ENCODE measurements at places on chromosomes 13 and 19.

GRCh38 chr13:114010401-114011101, 36.7 kb upstream of the C13orf46 start:
- DNase-seq = no peak

- DNase-seq = no peak
Measured at GRCh38 chr13:29454931-29455481, 140.5 kb downstream of the SLC7A1 start.

- no peak for DNase-seq
Measured at GRCh38 chr19:9901020-9901419, 35.3 kb downstream of the OLFM2 start.

DNA sequence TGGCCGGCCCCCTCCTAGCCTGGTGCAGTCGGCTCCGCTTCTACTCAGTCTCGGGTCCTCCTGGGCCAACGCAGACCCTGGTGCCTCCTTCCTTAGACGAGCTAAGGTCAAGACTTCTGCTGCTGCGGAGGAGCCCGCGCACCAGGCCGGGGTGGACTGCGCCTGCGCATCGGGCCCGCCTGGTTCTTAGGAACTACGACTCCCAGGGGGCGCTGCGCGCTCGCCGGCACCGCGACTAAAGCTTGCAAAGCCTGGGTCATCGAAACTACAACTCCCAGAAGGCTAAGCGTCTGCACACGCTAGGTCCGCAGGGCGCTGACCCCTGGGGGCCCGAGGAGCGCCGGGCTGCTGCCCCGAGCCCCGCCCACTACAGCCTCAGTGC, at the start of gene ZNF835:
Gene ZNF835 (minus strand): TSS at position 145 of the 382 bp plus-strand sequence. CDS start 6,559 bp downstream, outside the sequence.
- DNase-seq = peak; percentile 60

- no peak for DNase-seq
Measured at GRCh38 chr19:41575998-41576397, at the start of gene CEACAM21. TSS of gene CEACAM21 (plus strand) at chr19:41576166. CDS start at chr19:41576275, 109 bp downstream.

- DNase-seq = no peak
Measured at GRCh38 chr13:67440236-67440975, 210.3 kb upstream of the PCDH9 start.

GRCh38 chr13:110626521-110626920, 11.2 kb downstream of the NAXD start:
- no peak for DNase-seq

GRCh38 chr13:58950911-58951310, 1212.8 kb downstream of the DIAPH3 start:
- DNase-seq = no peak

GRCh38 chr13:100767192-100767591, 92.6 kb upstream of the TMTC4 start:
- no peak for DNase-seq

- no peak for DNase-seq
Measured at GRCh38 chr19:347946-348861, 3.6 kb upstream of the MIER2 start.

GRCh38 chr13:53020764-53021335, 7.8 kb upstream of the OLFM4 start:
- DNase-seq = no peak

- DNase-seq = no peak
Measured at GRCh38 chr13:59352600-59352999, 811.1 kb downstream of the DIAPH3 start.

- no peak for DNase-seq
Measured at GRCh38 chr13:27043013-27043412, 128.6 kb downstream of the USP12 start.

DNA sequence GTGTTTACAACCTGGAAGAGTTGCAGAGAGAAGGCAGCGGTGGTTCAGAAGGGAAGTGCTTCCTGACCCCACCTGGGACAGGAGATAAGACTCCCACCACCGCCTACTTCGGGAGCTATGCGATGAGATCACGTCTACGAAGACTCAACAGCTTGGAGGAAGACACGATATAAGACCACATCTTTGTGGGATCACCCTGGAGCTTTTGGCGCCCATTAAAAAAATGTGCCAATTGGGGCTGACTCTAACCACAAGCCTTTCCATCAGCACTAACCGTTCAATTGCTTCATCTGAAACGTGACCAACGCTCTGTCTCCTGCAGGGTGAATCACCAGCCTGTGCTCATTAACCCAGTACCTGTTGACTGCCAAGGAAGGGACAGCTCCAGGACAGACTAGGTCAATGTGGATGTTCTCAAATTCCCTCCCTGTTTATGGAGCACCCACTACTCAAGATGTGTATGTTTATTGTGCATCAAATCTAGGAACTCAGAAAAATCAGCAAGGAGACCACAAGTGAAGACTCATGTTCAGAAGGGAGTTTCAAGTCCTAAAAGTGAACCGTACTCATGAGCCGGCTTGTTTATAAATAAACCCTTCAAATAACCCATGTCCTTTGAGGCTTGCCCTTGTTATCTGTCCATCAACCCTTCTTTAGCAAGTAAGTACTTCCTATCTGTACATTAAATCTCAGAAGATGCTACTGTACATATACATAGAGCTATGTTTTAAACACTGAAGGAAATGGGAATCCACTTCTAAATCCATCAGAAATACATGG, 67.5 kb downstream of the LATS2 start:
- no peak for DNase-seq

DNA sequence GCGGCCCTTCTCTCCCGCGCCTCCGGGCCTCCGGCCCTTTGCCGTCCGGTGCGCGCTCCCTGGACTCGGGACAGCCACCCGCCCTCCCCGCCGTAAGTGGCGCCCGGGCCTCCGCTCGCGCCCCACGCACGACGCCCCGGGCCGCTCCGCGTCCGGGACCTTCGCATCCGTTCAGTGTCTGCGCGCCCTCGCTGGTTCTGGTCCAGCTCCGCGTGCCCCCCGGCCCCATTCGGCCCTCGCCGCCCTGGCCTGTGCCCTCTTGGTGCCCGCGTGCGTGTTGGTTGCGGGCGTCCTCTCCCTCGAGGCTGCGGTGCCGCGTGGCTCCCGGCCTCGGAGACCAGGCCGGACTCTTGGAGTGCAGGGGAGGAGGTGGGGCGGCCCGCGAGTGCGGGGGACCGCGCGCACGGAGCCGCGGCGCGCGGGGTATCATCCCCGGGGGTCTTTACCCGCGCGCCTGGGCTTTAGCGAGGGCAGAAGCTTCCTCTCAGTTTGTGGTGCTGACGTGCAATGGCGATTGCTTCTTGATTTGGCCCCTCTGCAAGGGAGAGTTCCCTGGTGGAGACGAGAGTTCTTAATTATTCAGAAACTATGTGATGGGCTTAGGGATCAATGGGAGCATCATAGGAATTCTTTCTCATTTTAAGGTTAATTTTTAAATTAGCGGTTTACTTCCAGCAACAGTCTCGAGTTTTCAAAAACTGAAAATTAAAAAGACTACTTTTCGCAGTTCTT, 757 bp downstream of the WASF3 start:
- DNase-seq = no peak

GRCh38 chr13:108681986-108682575, 52.7 kb downstream of the MYO16 start:
- no peak for DNase-seq

DNA sequence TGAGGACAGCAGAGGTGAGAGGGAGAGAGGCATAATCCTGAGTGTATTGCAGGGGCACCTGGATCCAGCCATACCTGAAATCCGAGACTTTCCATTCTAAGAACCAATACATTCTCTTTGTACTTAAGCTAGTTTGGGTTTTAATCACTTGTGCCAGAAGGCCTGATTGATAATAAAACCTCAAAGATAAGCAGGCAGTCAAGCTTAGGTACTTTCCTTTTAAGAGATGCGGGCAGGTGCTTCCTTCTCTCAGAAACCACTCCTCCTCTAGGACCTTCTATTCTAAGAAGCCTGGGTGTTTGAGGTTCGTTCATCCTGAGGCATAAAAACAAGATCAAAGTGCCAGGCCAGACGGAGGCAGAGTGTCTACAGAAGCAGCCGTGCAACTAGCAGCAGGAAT, 22.2 kb downstream of the FAM187B start:
- DNase-seq = peak; percentile 52

GRCh38 chr13:29530901-29531300, 64.6 kb downstream of the SLC7A1 start:
- DNase-seq = no peak

DNA sequence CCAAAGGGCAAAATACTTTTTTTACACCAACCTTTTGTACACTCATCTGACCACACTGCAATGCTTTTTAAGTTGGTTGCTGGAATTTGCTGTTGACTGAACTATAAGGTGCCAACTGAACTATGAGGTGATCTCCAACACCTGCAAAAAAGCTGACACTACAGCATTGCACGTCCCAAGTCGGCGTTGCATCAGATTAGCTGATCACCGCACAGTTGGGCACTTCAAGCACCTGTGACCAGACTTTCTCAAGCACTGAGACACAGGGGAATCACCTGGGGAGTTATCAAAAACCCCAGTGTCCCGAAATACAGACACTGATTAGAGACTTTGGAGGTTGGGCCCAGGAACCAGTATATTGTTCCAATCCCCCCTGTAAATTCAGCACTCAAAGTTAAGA, 1.1 kb downstream of the NLRP11 start:
- DNase-seq = no peak

- DNase-seq = no peak
Measured at GRCh38 chr13:31048521-31048920, 113.2 kb downstream of the HSPH1 start.

DNA sequence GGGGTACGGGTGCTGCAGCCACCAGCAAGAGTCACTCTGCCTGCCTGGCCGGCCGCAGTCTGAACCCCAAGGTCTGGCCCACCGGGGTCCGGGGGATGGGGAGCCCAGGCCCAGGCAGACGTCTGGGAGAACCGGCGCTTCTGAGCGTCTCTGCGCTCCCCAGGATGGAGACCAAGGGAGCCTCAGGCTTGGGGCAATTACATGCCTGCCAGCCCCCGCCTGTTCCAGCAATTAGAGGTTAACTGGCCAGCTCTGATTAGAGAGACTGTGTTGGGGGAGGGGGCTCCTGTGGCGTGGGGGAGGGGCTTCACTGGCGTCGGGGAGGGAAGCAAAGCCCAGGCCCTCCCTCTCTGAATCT, 11.9 kb downstream of the MEIS3 start:
- DNase-seq = no peak

- no peak for DNase-seq
Measured at GRCh38 chr13:97003071-97003470, 8.8 kb upstream of the OXGR1 start.

DNA sequence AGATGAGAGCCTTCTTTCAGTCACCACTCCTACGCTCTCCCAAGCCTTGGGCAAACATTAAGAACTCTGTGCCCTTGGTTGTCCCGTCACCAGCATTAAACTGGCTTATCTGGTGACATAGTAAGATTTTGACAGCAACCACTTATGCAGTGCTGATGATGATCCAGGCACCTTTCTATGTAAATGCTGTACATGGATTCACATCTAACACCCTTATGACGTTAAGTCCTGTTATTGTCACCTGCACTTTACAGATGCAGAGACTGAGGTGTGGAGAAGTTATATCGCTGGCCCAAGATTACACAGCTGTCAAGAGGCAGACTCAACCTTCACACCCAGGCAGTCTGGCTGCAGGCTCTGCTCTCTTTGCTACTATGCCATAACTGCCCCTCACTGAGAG, 25.0 kb downstream of the RASL11A start:
- DNase-seq = no peak

DNA sequence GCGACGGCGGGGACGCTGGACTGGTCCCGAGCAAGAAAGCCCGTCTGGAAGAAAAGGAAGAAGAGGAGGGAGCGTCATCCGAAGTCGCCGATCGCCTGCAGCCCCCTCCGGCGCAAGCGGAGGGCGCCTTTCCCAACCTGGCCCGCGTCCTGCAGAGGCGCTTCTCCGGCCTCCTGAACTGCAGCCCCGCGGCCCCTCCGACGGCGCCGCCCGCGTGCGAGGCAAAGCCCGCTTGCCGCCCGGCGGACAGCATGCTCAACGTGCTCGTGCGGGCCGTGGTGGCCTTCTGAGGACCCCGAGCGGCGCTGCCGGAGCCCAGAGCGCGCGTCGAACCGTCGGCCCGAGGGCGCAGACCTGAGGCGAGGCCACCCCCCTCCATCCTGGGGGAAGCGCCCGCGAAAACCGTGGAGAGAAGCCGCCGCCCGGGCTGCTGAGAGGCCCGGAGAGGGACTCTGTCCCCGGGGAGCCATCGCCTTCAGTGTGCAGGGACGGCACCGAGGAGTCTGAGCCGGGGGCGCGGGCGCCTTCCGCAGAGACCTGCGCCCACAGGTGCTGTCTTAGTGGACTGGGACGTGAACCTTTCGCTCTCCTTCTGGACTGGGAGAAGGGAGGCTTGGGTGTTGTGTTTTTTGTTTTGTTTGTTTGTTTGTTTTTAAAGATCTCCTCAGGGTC, 3.5 kb downstream of the IER2 start:
- DNase-seq = no peak

GRCh38 chr19:9323557-9323918, 441 bp upstream of the ZNF559 start:
- peak; percentile 9 for DNase-seq

- no peak for DNase-seq
Measured at GRCh38 chr13:101231751-101232428, 184.4 kb downstream of the NALCN start.

GRCh38 chr19:41734585-41734984, 20.7 kb upstream of the CEACAM6 start:
- no peak for DNase-seq

DNA sequence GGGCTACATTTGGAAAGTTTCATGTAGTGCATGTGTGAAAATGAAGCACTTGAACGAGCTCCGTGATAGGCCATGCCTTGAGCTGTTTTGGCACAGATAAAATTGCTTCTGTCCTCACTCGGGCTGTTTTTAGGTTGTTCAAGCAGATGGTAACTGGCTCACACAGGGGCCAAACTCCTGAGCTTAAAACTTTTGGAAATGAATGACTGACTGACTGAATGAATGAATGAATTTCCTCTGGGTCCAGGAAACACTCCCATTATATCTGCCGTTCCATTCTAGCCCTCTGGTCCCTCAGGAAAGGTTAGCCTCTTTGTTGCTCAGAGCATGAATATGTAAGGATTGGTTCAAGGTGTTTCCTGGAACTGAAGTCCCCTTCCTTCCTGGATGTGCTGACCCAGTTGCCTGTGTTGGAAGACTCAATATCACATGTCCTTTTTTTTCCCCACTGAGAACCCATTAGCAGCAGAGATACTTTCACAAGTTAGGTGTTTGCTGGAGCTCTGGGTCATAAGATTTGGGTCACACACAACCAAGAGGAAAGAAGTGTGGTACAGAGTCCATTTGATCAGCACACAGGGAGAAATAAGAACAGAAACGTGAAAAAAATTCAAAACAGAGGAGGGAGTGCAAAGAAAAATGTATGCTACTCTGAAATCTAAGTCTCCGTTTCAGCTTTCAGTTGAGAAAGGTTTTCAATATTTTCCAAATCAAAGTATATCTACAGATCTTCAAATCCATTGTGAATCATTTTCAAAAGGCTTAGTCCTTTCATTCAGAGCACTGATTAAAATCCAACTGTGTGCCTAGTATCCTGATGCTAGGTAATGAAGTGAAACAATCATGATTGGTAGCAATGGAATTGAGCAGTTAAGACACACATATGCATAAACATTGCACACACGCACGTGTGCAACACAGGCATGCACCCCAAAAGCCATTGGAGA, 18.9 kb downstream of the MBNL2 start:
- DNase-seq = no peak

- no peak for DNase-seq
Measured at GRCh38 chr13:51280379-51280940, 58.3 kb downstream of the FAM124A start.
